Right atrium auricular region (tissue), 2 donors: ENCODE measurements at places on chromosomes 11 and 22.
A peak's percentile ranks its signal among the peaks of the same experiment; 100 is the strongest.

DNA sequence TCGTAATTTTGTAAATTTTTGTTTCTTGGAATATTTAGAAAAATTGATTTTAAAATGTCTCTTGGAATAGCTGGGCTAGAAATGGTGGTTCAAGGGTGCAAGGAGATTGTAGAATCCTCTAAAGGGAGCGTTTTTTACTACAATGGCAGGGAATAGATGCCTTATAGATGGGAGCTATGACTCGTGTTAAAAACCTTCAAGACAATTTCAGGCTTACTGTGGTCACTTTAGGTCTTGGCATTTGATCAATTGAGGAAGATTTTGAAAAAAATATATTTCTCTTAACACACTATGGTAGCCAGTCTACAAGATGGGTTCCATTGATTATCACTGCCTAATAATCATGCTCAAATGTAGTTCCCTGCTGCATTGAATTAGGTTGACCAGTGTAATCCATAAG lies 25.0 kb downstream of the METTL15 start:
- no peak for DNase-seq

GRCh38 chr11:86143087-86144030 lies 74.5 kb upstream of the PICALM start:
- no peak for DNase-seq

DNA sequence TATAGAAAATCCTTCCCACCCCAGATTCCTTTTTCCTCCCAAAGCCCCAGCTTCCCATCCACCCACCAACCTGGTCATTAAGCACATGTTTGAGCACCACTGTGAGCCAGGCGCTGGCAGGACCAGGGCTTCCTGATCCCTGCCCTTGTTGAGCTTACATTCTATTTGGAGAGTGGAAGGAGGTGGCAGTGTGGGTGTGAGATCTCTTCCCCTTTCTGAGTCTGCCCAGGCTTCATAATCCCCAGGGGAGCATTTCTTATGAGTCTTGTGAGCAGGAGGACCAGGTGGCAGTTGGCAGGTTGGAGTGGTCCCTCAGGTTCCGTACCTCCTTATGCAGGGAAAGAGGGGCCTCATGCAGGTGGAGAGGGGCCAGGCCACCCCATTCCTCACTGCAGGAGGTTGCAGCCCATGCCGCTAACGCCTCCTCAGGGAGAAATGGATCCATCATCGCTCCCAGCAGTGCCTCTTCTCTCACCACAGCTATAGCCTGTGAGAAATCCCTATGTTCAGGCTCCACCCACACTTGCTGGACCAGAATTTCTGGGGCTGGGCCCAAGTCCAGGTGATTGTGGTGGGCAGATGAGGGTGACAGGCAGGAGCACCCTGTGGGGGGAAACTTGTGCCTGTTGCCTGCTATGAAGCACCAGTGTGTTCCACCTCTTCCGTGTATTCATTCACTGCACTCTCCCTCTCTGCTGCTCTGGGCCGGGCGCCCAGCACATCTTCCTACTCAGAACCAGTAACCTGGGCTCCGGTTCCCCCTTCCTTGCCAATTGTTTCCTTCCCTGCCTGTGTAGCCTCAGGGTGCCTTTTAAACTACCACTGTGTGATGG lies 23.5 kb downstream of the UBE2L3 start:
- no peak for DNase-seq

DNA sequence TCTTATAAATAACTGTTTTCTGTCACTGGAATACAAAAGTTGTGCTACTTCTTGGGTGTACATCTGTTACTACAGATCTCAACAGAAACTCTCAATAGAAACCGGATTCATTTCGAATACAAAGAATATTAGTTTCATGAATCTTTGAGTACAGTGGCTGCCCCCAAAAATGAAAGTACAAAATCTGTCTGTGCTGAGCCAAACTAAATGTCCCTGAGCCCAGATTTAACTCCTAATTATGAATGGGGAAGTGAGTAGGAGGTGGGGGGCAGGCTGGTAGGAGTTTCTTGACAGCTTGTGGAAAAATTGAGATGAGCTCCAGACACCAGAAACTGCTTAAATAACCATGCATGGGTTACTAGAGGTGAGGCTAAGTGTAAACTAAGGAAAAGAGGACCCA lies 41.6 kb downstream of the PITPNB start:
- DNase-seq: no peak

- peak; percentile 90 for DNase-seq
Measured at GRCh38 chr11:90222459-90223247, at the start of gene CHORDC1. Gene CHORDC1, minus strand, starts transcription at chr11:90223049. Its CDS starts 95 bp downstream, at chr11:90222954.

DNA sequence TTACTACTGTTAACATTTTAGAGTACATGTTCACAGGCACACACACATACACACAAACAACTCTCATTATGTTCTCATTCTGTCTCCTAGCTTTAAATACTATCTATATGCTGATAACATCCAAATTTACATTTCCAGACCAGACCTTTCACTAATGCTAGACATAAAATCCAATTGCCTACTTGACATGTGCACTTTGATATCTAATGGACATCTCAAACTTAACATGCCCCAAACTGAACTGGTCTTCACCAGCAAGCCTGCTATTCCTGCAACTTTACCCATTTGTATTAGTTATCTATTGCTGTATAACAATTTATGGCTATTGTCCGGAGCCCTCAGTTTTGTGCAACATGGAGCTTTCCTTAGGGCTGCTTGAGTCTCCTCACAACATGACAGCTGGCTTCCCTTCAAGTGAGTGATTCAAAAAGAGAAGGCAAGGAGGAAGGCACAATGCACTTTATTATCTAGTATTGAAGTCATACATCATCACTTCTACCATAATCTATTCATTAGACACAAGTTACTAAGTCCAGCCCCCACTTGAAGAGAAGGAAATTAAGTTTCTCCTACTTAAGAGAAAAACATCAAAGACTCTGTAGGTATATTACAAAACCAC lies 3.0 kb downstream of the SLC36A4 start:
- no peak for DNase-seq

GRCh38 chr11:117647872-117648271 lies 149.1 kb downstream of the DSCAML1 start:
- no peak for DNase-seq

GRCh38 chr11:113113801-113114704 lies 152.8 kb downstream of the NCAM1 start:
- peak; percentile 71 for DNase-seq

DNA sequence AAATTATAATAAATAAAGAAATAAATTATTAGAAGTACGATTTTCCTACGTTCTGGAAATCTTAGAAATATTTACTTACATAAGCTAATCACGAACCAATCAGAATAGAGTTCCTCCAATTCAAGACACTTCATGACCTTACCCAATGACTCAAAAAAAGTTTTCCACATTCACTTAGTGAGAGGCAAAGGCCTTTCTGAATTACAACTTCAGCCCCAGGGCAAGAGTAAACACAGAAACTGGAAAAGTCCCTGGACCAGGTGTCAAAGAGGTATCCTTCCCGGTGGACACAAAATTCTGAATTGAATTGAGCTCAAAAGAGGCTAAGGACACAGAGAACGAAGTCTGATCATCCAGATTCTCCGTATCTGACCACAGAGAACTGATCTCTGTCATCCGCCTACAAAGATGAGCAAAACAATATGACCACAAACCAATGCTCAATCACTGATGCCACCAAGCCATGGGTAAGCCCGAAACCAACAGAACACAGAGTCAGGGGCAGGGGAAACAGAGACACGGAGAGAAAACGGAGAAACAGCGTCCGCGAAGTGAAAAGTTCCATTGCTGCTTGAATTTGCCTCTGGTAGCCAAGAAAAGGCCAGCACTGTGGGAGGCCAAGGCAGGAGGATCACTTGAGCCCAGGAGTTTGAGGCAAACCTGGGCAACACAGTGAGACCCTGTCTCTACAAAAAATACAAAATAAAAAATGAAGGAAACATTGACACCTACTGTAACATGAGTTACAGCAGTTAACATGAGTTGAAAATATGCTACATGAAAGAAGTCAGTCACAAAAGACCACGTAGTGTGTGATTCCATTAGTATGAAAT lies 6.8 kb downstream of the BID start:
- DNase-seq: no peak

- no peak for DNase-seq
Measured at GRCh38 chr11:70661761-70662501, 263.6 kb downstream of the CTTN start.

- DNase-seq: no peak
Measured at GRCh38 chr11:17639091-17639490, 80.3 kb upstream of the MYOD1 start.
